ENCODE measurements at places on chromosomes 3 and 15.

DNA sequence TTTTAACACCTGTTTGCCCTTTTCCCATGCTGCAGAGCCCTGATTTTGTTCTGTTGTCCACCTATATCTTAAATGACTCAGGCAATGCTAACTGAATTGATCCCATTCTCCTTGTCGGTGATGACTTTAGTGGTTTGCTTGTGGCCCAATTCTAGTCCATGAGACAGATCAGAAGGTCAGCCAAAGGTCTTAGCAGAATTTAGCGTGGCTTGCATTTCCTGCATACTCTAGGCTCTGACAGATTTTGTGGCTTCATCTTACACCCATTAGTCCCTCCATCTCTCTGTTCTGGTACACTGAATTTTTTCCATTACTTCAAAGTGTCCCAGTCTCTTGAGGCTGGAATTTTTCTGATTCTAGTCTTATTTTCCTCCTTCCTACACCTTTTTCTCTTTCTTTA is 161.9 kb downstream of the STAC start:
- no peak for DNase-seq

DNA sequence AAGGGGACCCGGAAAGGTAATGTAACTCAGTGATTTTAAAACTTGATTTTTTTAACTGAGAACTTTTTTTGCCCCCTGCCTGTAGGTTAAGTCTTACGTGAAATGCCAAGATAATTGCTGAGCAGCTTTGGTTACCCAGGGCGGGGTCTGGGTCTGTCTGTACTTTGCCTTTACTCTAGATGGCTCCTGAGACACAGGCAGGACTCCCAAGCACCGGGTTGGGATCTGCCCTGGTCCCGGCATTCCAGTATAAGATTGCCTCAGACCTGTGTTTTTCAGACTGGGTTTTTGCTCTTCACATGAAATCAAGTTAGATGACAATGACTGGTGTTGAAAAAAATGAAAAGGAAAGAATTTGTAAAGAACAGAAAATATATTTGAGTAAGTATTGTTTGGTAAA is 40.3 kb downstream of the WDR76 start:
- no peak for DNase-seq

DNA sequence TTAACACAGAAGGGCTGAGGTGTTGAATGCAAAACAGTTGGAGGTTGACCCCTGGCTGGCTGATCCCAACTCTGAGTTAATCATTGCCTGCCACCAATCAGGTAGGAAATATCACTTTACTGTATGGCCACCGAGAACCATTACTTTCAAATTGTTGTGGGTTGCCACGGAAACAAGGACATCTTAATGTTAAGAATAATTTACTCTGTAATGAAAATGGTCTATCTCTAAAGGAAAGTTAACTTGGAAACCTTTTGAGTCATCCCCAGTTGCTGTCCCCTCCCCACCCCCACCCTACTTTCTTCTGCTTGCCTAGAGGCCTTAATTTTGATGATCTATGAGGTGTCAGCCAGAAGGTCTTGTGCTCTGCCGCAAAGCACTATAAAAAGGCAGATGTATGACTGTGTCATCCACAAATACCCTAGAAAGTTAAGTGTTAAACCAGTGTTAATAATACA is 78.7 kb upstream of the SNRK start:
- no peak for DNase-seq

- no peak for DNase-seq
These were observed 514.4 kb upstream of the ARRDC4 start for GRCh38 chr15:97446138-97446537.

- peak; percentile 7 for DNase-seq
These were observed 215.6 kb upstream of the RBMS3 start for GRCh38 chr3:29065211-29065785.

GRCh38 chr3:148711981-148712666 is 14.4 kb downstream of the AGTR1 start:
- no peak for DNase-seq

Data from caudate nucleus (tissue), 63 donors.